Stimulated activated CD4-positive, alpha-beta T cell treated with anti-CD3 and anti-CD28 coated beads, Interleukin-1b, Interleukin-23, amount 100 ng/mL, for 1 hour (primary cell): ENCODE measurements at places on chromosomes 3 and 15.

DNA sequence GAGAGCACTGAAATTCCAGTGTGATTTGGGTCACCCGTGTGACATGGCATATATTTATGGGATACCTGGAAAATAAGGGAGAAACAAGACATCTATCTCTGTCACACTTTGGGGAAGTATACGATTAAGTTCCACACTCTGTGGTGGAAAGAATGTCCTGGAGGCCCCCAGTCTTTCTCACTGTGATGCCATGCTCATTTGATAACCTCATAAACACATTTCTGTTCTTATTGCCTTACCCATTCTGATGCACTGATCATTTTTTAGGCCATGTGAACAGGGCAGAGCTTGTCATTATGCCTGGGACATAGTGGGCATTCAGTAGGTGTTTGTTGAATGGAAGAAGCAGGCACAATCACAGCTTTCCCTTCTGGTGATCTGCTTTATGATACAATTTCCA, 349.4 kb upstream of the TPRG1 start:
- no peak for DNase-seq

- no peak for DNase-seq
These were observed 50.5 kb downstream of the TRPM7 start for GRCh38 chr15:50636146-50636545.

GRCh38 chr3:175391601-175392000, 532.5 kb downstream of the NAALADL2 start:
- no peak for DNase-seq

DNA sequence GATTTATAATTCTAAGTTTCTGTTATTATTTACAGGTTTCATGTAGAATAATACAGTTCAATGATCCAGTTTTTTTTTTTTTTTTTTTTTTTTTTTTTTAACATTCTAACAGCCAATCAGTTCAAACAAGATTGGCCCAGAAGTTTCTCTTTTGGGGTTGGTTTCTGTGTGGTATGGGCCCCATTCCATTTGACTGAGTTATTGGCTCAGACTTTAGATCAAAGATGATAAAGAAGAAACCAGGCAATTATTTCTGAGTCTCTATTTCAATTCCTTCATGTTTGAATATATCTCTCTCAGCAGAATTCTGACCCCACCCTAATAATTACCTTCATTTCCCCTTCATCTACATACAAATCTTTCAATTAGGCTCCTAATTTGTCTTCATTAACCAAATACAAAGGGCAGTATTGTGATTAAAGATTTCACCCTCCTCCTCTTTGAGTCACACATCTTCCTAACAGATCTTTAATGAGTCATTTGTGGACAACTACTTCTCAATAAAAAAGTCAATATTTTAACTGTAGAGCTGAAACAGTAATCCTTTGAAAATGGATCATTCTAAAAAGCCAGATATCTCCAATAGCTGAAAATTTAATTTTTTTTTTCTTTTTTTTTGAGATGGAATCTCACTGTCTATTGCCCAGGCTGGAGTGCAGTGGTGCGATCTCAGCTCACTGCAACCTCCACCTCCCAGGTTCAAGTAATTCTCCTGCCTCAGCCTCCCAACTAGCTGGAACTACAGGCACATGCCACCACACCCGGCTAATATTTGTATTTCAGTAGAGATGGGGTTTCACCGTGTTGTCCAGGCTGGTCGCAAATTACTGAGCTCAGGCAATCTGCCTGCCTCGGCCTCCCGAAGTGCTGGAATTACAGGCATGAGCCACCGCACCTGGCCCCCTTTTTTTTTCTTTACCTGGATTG, 878.8 kb downstream of the NAALADL2 start:
- DNase-seq, result no peak

- DNase-seq, result no peak
These were observed 216.3 kb downstream of the EFHB start for GRCh38 chr3:19717736-19718135.

DNA sequence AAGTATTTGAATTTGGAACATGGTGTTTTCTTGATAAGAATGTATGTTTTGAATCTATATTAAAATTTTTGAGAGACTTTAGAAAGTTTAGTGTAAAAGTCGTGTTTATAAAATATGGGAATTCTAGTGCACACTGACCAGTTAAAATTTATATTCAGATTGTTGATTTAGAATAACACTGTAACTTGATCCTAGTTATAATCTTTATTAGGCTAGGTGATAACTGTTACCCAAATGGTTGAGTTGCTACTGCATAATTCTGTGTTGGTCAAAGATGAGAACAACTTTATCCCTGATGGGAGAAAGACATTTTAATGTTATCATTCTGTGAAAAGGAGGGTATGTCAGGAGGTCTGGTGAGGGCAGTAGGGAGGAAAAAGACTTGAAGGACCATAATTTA, 249.3 kb downstream of the UBE2E2 start:
- no peak for DNase-seq

DNA sequence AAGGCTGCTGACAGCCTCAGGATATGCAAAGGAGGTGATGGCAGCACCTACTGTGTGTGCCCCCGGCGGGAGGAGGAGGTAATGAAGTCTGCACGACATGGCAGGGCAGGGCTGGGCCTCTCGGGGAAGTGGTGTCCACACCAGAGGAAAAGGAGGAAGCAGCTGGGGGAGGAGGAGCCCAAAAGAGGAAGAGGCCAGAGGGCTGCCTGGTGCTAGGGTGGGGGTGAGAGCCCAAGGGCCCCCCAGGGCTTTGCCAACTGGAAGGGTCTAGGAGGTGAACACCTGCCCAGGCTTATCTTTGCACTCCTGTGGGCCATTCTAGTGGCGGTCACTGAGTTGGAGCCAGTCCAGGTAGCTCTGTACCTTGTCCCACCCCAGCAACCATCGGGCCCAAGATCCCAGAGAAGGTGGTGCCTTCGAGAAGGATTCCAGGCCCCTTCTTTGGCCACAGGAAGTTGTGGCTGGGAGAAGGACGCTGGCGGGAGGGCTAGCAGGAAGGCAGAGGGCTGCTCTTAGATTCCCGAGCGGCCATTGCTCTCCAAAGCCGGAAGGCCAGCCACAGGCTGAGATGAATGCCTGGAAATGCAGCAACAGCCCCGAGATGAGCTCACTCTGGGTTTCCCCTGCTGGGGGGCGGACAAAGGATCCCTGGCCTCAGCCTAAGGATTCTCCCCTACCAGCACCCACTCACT, 7.0 kb downstream of the GNAI2 start:
- DNase-seq, result no peak

GRCh38 chr3:171753025-171753472, 57.2 kb downstream of the PLD1 start:
- DNase-seq, result no peak

DNA sequence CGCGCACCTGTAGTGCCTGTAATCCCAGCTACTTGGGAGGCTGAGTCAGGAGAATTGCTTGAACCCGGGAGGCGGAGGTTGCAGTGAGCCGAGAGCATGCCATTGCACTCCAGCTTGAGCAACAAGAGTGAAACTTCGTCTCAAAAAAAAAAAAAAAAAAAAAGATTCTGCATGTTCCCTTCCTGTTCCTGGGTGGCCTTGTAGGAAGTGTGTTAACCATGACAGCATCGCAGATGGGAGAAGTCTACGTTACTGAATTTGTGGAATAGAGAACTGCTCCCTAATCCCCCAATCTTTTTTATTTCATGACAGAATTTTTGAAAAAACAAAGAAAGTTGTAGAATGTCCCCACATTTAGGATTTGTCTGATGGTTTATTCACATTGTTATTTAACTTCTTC, 45.4 kb downstream of the FOXL2 start:
- no peak for DNase-seq

GRCh38 chr3:182609575-182610156, 183.6 kb upstream of the ATP11B start:
- no peak for DNase-seq

DNA sequence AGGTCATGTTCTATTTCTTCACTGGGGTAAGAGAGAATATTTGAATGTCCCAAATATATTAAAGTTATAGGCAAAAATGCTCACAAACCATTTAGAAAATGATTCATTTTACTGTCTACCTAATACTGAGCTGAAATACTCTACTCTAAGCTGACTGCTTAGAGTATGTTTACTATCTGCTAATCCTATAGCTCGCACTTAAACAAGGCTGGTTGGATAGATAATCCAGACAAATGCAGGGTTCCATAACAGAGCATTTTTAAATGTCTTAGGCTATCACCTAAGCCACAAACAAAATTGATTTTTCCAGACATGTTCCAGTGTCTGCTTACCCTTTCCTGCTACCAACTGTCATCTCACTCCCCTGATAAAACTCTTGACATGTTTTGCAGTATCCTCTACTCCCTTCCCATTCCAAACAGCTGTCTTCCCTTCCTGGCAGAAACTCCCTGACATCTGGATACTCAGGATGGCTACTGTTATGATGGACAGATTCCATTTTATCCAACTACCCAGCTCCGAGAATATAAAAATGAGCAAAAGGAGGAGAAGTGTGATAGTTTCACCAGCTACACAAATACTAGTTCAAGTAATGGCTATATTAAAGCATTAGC, 1034.7 kb downstream of the FHIT start:
- no peak for DNase-seq

- DNase-seq, result no peak
These were observed 13.0 kb downstream of the AGTR1 start for GRCh38 chr3:148710665-148711064.

DNA sequence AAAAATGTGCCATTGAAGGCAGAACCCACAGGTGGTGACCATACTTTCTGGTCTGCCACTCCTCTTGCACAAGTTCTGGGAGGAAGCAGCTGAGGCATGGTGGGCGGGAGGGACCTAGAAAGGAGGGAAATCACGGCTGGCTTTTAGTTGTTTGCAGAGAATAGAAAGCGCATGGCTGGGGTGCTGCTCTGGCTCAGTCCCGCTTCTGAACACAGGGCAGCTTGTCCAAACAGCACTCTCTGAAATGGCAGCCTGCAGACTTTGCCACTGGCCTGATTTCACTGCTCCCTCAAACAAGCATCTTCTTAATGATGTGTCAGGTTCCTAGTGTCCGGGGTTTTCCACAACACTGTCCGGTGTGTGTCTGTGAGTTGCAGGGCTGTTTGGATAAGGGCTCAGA, 76.7 kb downstream of the AAGAB start:
- DNase-seq, result no peak

DNA sequence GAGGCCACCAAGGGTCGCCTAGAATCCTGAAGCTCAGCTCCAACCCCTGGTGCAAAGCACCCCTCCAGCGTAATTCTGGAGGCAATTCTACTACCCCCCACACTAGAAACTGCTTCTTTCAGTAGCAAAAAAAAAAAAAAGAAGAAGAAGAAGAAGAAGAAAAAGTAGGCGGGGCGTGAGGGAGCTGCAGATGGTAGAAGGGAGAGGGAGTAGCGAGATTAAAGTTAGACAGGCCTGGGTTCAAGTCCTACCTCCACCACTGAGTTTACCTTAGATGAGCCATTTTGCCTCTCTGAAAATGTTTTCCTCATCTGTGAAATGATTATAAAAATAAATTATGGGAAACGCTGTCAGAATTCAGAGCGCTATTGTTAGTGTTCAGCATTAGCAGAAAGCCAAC, 913 bp downstream of the FAM174B start:
- DNase-seq, result no peak

GRCh38 chr15:88656760-88657221, 18.0 kb downstream of the ISG20 start:
- DNase-seq, result no peak

DNA sequence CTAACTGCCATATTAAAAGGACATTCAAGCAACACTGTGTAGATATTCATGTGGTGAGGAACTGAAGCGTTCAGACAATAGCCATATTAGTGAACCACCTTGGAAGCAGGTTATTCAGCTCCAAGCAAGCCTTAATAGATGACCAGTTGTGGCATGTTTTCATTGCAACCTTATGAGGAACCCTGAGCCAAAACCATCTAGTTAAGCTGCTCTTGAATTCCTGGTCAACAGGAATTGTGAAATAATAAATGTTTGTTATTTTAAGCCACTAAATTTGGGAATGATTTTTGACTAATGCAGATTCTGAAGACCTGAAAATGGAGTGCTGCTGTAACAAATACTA, 73.0 kb downstream of the SPRED1 start:
- no peak for DNase-seq

GRCh38 chr3:40899286-40899712, 300.0 kb upstream of the CTNNB1 start:
- DNase-seq, result no peak

GRCh38 chr15:39580485-39581241, at the start of gene THBS1:
Gene THBS1, plus strand, starts transcription at chr15:39581079. Its CDS starts 779 bp downstream, at chr15:39581858.
- DNase-seq, result no peak

- DNase-seq, result peak; percentile 60
These were observed 18.7 kb downstream of the AP3S2 start for GRCh38 chr15:89874926-89875564.

DNA sequence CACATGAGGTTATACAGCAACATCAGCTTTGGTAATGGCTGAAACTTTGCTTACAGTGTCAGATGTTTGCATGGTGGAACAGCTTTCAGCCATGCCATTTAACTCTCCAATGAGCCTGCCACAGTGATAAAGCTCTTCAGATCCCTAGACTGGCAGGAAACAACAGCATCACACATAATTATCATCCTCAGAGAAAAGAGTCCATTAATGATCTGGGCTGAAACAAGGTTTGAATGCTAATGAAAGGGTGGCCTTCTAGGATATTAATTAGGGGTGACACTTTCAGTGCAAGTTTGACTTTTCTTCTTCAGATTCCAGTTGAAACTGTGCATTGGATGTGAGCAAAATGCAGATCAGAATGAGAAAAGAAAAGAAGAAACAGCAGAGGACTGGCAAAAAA, 166.6 kb downstream of the IGSF11 start:
- DNase-seq, result no peak

- DNase-seq, result no peak
These were observed 26.6 kb upstream of the PLXNA1 start for GRCh38 chr3:126956361-126956760.

- DNase-seq, result no peak
These were observed 17.8 kb upstream of the IQCF6 start for GRCh38 chr3:51796854-51797253.

DNA sequence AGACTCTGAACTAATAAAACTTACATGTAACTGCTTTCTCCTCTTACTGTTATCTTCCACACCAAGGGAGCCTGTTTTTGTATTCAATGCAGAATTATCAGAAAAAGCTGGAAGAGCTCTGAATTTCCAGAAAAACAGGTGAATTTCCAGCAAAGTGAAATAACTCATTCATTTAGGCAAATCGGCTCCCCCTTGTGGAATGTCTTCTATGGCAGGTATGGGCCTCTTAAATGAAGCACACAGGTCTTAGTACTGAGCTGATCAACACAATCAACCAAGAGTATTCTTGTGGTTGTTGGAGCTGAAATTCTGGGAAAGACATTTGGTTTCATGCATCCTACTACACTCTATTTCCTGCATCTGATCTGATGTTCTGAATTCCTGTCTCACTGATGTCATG, 31.0 kb upstream of the PTPRG start:
- DNase-seq, result no peak

- no peak for DNase-seq
These were observed 133.1 kb downstream of the IL1RAP start for GRCh38 chr3:190646996-190647395.

DNA sequence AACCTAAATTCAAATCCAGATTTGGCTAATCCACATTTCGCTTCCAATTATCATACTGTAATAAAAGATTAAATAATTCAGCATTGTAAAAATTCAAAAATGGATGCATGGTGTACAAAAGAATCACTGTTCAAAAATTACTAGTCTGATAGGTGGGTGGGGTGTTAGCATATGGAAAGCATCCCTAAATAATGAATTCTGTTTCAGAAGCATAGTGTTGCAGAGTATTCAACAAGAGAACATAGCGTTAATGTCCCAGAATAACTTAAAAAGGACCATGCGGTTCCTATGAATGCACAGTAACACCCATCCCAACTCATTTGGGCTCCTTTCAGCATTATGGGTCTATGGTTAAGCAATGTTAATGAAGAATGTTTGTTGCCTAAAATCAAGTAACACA, 51.1 kb downstream of the MORC1 start:
- no peak for DNase-seq
